ENCODE measurements at places on chromosomes 7 and 10.

DNA sequence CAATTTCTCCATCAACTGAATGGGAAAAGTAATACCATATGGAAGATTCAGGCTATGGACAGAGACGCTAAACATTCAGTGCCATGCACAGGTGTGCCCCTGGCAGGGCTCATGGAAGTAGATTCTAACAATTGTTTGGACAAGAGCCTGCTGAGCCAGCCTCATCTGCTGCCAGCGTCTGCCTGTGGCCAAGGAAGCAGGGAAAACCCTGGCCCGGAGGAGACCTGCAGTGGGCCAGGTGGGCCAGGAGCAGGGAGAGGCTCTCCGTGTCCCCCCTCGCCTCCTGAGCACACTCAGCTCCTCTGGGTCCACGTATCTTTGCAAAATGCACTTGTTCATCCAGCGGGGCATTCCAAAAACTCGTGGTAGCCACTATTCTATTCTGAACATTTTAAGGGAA lies 130.1 kb downstream of the TCERG1L start:
- no peak for DNase-seq

DNA sequence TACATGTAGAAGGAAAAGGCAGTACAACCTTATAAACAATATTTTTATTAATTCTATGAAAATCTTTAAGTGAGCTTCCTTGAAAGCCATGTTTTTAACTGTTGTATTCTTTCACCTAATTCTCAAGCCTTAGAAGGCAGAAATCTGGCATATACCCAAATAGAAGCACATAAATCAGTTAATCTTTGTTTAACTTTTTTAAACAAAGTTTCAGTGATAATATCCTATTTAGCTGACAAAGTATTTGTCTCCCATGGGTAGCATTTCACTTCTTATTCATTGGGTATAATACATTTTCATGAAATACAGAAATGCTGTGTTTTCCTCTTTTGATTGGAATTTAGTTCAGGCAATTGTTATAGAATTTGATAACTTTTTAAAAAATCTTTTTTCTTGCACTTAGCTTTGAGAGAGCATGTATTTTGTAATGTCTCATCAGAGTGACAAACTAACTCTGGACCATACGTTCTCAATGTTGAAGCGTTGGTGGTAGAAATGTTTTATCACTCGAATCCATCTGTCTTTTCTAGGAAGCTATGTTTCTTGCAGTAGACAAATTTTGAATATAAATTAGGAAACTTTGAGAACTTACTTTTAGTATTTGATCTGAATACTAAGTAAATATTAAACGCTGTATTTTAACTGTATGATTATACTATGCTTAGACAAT lies 78.1 kb downstream of the CREM start:
- no peak for DNase-seq

GRCh38 chr7:50982626-50983025 lies 199.9 kb upstream of the GRB10 start:
- no peak for DNase-seq

DNA sequence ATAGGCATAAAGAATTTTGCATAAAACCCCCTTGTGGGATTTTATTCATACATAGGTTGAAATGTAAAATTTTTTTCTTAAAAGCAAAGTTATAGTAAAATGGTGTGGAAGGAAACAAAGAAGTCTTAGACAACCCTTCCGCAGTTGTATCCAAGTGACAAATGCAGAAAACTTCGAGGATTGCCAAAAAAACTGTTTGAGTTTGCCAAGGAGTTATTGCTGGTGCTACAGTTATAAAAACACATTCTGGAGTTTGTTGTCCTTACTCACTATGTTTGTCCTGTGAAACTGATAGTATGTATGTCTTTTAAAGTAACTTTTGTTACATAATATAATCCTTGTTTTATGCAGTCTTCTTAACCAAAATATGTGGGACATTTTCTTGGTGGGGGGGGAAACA lies 120.3 kb downstream of the FOXP2 start:
- no peak for DNase-seq

DNA sequence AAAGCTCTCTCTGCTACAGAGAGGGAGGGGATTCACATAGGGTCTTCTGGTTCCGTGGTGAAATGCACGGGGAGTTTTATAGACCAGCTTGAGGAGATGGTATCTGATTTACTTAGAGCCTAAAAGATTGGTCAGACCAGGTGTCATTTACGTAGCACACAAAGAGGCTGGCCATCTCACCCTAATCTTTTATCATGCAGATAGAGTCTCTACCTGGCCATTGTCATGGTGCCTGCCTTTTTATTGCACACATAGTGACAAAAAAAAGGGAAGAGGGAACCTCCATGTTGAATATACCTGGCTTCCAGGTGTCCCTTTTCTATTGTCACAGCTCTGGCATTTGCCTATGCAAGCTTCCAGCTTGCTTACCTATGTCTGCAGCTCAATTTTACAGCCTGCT lies 1456.1 kb downstream of the GATA3 start:
- DNase-seq = no peak

DNA sequence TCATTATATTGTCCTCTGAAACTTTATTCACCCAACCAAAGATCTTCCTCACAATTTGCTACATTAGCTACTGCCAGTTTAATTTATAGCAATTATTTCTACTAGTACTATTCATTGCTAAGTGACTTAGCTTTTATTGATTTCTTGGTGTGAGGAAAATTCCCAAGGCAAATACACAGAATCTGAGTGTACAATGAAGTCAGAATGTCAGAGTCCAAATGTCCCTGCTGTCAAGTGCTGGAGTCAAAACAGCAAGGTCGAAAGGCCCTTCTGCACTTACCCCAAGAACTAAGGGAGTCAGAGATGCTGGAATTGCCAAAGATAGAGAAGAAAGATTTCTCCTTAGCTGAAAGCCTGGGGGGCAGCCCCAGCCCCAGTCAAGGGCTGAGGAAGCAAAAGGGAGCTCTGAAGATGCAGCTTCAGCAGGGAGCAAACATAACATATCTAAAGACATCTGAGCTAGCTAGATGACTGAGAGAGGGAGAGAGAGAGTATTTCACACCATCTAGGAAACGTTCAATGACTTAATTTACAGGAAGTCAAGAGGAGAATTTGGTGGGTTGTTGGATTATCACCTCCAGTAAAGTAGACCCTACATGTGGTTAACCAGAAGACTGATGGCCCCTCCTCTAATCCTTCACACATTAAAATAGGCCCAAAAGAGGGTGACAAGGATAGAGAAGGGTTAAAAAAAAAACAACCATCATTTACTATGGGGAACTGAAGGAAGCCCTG lies 36.6 kb upstream of the SAMD8 start:
- DNase-seq = no peak

GRCh38 chr10:34808801-34809745 lies 6.0 kb downstream of the PARD3 start:
- no peak for DNase-seq

DNA sequence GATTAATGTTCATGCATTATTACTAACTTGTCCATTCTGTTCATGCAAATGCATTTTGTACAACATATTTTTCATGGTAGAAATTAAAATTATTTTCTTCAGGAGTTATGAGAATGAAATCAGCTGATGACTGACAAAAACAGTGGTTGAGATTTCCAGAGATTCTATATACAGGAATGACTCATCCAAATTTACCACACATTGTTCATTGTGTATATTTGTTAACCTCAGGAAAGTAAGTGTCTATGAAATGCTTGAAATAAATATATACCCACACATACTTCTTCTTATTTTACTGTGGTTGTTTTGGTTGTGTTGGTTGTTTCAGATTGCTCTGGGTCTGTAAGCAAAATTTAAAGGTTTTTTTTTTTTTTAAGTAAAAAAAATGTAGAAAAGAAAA lies 108.1 kb upstream of the SP8 start:
- DNase-seq = no peak

DNA sequence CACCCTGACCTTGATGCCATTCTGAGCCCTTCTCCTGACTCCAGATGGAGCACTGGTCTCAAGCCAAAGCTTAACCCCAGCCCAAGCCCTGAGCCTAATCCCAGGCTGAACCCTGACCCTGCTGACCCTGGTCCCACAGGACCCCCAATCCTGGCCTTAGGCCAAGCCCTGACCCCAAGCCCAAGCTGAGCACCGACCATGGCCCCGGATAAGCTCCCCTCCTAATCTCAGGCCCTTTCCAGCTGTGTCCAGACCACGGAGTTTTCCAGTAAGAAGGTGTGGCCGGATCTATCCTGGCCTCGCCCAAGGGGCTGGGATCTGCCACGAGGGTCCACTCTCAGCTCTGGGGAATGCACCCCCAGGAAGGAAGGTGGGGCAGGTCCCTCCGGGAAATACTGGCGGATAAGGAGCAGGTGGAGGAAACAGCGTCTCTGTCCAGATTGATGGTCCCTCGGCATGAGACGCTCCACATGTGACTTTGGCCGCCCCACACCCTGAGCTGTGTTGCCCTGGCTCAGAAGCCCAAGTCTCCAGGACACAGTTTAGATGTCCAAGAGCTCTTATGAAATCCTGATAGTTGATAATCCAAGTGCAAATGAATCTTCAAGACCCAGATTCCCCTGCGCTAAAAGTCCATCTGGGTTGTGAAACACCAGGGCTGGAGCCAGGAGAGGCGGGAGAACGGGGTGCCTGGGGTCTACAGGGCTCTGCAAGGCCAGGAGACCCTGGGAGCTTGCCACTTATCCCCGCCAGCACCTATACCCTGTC lies 10.4 kb downstream of the ELN start:
- DNase-seq = no peak

DNA sequence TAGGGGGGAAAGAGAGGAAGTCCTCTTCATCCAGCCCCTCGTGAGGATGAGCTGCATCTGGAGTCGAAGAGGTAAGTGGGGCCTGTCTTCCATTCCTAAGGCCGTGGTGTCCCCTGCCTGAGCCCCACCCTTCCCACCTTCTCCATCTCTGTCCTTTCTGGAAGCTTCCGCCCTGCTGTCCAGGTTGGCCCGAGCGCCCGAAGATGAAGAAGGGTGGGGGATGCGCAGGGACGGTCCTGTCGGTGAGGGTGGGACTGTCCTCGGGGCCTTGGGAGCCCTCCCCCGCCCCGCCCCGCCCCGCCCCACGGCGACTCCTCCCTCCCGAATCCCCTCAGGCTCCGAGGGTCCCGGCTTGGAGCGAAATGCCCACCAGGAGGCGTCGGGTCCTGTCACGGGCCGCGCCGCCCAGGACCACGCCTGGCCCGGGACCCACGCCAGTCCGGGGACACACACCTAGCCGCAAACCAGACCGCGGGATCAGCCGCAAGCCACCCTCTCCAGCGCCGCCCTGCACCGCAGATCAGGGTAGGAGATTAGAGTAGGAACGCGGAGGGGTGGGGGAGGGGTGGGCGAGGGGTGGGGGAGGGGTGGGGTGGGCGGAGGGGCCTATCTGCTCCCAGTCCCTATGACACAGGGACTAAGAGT lies 15.3 kb downstream of the GPRIN2 start:
- peak; percentile 12 for DNase-seq

DNA sequence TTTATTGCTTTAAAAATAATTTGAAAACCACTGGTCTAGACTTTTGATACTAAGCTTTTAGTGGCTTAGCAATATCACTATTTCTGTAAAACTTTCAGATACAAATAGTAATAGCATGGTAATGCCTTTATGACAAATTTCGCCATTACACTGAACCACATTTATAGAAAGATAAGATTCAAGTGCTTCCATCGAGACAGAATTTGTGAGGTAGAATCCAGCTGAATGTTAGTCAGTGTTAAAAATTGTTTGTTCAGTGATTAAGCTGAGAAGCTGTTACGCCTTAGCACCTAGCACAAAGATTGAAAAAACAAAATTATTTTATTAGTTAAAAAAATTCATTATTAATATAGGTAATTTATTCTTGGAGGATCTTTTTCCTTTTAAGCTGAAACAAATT lies 36.5 kb downstream of the GNAT3 start:
- no peak for DNase-seq

GRCh38 chr10:72027498-72027897 lies 60.9 kb downstream of the SPOCK2 start:
- DNase-seq = peak; percentile 10

GRCh38 chr7:112714917-112715316 lies 75.3 kb downstream of the TMEM168 start:
- DNase-seq = no peak

All from stimulated activated CD4-positive, alpha-beta T cell treated with anti-CD3 and anti-CD28 coated beads, Interleukin-15, amount 100 ng/mL, for 24 hours (primary cell).